CD4-positive, alpha-beta T cell treated with Interleukin-15 for 1 hour (primary cell): ENCODE measurements at places on chromosomes 1 and 21.

DNA sequence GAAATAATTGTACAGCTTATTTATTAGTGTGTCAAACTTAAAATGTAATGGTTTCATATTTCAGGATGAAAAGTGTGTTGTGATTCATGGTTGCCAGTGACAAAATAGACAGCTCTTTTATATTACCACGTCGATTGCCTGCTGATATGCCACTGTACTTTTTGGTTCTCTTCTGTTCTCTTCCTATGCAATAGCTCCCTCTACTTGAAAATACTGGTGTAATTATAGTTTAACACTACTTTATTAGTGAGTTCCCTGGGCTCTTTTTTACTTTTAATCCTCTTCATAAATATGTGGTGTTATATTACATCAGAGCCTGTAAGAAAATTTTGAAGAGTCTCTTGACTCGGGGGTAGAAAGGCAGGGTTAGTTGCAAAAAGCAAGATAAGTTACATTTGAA, 111.3 kb downstream of the PATJ start:
- DNase-seq = no peak

DNA sequence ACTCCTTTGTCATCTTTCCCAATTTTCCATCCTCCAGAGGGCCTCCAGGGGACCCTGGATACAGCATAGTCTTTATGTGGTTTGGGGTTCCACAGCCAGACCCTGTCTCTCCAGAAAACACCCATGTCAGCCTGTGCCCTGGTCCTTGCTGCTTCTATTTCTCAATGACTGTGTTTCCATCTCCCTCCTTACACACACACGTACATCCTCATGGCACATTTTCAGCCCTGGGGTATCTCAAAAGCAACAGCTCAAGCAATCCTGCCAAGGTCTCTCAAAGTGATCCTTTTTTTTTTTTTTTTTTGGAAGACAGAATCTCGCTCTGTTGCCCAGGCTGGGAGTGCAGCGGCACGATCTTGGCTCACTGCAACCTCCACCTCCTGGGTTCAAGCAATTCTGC, 22.3 kb downstream of the QSOX1 start:
- DNase-seq = no peak

- peak; percentile 63 for DNase-seq
Observed at GRCh38 chr1:228664399-228664914, 70.8 kb upstream of the RHOU start.

DNA sequence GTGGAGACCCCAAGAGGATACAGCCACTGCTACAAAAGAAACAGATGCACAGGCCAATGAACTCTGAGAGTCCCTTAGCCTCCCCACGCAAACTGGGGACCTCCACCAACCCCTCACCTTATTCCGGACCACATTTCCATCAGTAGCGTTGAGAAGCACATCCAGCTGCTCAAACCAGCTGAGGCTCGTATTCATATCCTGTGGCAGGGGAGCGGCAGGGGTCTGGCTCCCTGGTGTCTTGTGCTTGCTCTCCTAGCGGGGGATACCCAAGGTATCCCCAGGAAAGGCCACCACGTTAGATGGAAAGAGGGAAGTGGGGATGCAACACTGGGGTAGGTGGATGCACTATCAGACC, 481 bp downstream of the CCDC163 start:
- DNase-seq = no peak

- no peak for DNase-seq
Observed at GRCh38 chr1:167808690-167809089, 86.9 kb downstream of the MPZL1 start.

- DNase-seq = no peak
Observed at GRCh38 chr1:214296860-214297745, 16.1 kb downstream of the SMYD2 start.

DNA sequence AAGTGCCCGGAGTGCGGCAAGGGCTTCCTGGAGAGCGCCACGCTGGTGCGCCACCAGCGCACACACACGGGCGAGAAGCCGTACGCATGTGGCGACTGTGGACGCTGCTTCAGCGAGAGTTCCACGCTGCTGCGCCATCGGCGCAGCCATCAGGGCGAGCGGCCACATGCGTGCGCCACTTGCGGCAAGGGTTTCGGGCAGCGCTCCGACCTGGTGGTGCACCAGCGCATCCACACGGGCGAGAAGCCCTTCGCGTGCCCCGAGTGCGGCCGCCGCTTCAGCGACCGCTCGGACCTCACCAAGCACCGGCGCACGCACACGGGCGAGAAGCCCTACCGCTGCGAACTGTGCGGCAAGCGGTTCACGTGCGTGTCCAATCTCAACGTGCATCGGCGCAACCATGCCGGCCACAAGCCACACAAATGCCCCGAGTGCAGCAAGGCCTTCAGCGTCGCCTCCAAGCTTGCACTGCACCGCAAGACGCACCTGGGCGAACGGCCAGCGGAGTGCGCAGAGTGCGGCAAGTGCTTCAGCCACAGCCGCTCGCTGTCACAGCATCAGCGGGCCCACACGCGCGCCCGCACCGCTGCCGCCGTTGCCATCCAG, 10.0 kb downstream of the ZNF672 start:
- peak; percentile 11 for DNase-seq

- DNase-seq = no peak
Observed at GRCh38 chr1:99950486-99950885, 19.3 kb upstream of the SLC35A3 start.

GRCh38 chr1:41621791-41622190, 137.3 kb upstream of the EDN2 start:
- no peak for DNase-seq

DNA sequence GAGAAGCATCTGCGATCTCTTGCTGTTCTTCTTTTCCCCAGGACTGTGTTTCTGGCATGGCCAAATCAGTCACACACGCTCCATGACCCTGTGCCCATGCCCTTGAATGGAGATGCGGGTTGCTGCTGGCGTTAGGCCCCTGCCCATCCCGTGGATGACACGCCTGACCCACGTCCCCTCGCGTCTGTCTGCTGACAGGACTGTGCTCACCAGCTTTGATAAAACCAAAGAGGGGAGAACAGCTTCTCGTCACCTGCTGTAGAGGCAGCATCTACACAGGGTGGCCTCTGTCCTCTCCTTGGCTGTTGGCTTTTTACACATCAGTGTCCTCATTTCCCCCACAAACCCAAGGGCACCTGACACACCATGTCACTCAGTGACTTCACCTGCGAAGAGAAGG, 6.9 kb downstream of the MT1HL1 start:
- no peak for DNase-seq

DNA sequence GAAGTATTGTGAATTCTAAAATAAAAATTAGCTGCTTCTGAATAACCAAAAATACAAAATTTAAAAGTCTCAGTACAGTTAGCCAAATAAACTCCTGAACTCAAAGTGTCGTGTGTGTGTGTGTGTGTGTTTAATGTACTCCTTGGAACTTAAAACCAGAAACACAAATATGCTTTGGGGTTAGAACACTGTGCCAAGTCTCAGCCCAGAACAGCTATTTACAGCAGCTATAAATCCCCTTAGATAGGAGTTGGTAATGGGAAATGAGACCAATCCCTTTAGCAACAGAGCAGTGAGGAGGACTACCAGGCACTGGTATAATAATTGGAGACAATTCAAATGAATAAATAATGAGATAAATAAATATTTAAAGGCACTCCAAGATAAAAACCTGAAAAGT, 83.1 kb downstream of the PATJ start:
- DNase-seq = no peak

DNA sequence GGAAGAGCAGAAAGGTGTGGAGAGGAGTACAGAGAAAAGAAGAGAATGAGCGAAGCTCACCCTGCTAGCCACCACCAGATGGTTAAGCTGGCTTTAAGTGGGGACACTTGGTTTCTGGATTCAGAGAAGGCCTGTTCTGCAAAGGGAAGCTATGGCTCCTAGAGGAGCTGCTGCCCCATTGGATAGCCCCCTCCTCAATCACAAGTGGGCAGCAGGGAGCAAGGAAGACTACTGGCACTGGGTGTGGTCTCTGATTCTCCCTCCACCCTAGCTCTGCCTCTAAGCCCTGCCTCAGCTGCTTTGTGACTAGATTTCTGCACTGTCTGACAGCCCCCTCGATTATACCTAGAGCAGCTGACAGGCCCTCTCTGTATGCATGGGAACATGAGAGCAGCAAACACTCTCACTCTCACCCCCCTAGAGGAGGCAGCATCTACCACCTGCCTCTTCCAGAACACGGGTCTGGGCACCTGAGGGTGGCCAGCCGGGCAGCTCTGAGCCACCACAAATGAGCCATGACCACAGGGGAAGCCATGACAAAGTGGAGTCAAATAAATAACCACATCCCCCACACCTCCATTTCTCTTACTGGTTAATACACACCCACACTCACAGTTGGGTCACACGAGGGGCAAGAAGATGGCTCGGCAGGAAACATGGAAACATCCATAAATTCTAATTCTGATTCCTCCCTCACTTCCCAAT, 13.6 kb downstream of the PLEKHA6 start:
- no peak for DNase-seq

DNA sequence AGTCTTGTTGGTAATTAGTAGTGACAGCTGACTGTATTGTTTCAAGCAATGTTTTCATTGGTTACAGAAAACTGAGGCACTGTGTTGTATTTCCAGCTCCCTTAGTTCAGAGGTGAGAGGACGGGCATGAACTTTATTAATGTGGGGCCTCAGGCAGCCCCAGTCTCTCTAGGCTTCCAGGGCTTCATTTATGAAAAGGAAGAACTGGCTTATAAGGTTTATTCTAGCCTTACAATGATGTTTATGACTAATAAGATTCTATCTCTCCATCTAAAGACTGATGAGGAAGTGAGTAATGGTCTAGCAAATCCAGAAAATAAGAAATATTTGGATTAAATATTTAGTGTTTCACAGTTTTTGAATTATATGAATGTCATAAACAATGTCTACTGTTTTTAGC, 41.5 kb downstream of the CBS start:
- no peak for DNase-seq

DNA sequence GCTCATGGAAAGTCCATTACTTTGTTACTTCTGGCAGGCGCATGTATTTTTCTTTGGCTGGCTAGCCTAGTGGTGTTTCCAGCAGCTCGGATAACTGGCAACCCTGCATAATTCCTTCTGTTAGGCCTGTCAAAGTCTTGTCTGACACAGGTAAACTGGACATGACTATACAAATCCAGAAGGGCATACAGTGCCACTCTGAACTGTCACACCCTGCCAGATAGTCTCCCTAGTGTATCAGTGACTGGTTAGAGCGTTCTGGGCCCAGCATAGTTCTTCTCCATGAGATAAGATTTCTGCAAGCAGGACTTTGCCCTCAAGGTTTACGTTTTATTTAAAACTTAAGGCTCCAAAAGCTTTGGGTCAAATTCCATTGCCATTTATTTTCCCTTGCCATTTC, 177.7 kb upstream of the GORAB start:
- no peak for DNase-seq

DNA sequence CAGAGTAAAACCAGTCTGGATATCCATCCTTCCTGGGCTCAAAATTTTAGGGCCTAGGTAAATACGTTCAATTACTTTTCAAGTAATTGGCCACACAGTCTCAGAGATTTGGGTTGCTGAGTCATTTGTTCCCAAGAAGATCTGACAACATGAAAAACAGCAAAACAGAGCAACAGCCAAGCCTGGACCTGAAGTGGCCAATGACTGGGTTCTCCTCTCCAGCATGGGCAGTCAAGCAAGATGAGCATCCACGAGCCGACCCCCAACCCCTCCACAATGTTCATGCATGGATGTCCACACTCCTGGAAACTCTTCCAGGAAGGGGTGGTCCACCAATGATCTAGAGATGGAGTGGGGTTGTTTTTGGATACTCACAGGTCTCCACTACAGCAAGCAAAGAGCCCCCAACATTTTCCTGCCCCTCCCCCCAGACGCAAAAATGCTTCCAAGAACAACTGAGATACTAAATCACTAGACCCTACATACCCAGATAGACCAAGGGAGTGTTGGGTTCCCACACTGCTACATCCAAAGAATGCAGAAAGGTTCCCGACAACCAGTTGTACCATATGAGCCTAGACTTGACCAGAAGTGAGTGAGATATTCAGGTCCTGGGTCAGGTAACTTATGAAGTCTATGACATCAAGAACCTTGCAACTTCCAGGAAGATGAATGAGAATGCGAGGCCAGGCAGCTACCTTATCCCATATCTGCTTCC, 73.0 kb downstream of the CD46 start:
- no peak for DNase-seq
